ENCODE measurements at places on chromosomes 6 and 20. TPM values are rescaled to one million over a fixed set of nuclear protein-coding genes. Genes with fewer than 3 reads are reported as not detected.
A peak's percentile ranks its signal among the peaks of the same experiment; 100 is the strongest.

DNA sequence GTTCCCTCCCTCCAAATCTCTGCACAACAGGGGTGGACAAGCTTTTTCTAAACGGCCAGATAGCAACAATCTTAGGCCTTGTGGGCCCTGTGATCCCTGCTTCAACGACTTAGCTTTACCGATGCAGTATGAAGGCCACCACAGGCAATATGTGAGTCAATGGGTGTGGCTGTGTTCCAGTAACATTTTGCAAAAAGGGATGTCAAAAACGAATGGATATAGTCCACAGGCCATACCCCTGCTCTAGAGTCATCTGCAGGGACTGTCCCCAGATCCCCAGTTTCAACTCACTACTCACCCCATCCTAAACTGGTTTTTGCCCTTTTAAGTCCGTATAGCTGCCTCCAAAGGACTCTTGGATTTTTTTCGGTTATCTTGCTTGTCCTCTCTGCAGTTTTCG, 34.4 kb downstream of the ECT2L start:
- no peak for DNase-seq

DNA sequence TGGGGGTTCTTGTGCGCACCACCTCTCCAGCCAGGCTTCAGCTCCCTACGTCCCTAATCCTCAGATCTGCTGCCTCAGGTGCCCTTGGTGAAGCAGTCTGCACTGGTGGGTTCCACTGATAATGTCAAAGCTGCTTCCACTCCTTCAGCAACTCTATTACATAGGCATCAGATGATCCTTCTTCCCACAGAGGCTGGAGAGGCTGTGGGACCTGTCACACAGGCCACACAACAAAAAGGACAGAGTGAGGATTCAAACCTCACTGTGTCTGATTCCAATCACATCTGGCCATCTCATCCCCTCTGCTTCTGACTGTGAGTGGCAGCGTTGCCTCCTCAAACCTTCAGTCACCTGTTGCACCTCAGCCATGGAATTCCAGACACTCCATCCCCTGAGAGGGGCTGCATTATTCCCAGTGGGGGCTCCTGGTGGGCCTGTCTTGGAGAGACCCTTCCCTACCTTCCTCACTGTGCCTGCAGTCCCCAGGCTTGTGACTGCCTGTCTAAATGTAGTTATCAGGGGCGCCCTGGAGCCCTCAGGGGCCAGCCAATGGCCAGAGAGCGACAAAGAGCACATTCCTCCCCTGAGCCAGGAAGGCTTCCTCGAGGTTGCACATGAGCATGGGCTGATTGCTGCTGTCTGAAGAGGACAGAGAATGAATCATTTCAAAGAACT, 211.4 kb upstream of the ECI2 start:
- DNase-seq: no peak

GRCh38 chr6:7758456-7758855, 32.6 kb downstream of the BMP6 start:
- DNase-seq: peak; percentile 55

GRCh38 chr6:79520534-79520933, 16.7 kb downstream of the LCA5 start:
- no peak for DNase-seq

- peak; percentile 8 for DNase-seq
Measured at GRCh38 chr20:21702553-21703470, 2.7 kb upstream of the PAX1 start.

Gene OOEP
- 0.08 TPM for polyA plus RNA-seq

Measured in fibroblast of lung (primary cell).